ENCODE measurements at places on chromosomes 11 and 22. TPM values are rescaled to one million over a fixed set of nuclear protein-coding genes. Genes with fewer than 3 reads are reported as not detected.

DNA sequence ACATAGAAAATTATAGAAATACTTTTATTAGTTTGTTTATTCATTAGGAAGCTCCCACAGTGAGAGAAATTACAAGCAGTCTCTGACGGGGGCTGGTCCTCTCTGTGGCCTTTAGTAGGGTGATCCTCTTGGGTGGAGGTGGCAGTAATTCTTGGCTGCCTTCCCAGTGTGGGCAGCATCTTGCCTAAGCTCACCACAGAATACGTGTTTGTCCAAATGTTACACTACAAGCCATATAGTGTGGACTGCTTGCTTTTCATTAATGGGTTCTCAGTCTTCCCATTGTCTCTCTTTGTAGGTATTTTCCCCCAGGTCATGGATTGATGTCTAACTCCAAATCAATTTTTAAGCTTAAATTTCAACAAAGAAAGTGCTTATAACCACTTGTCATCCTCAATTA is 43.3 kb downstream of the ENDOD1 start:
- DNase-seq = no peak

GRCh38 chr11:33657757-33658156 is 42.9 kb downstream of the C11orf91 start:
- no peak for DNase-seq

DNA sequence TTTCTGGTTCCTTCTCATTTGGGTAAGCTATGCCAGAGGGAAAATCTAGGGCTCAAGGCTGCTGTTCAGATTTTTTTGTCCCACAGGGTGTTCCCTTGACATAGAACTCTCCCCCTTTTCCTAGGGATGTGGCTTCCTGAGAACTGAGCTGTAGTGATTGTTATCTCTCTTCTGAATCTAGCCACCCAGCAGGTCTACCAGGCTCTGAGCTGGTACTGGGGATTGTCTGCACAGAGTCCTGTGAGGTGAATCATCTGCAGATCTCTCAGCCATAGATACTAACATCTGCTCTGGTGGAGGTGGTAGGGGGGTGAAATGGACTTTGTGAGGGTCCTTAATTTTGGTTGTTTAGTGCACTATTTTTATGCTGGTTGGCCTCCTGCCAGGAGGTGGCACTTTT is 167.3 kb upstream of the PGR start:
- DNase-seq = no peak

DNA sequence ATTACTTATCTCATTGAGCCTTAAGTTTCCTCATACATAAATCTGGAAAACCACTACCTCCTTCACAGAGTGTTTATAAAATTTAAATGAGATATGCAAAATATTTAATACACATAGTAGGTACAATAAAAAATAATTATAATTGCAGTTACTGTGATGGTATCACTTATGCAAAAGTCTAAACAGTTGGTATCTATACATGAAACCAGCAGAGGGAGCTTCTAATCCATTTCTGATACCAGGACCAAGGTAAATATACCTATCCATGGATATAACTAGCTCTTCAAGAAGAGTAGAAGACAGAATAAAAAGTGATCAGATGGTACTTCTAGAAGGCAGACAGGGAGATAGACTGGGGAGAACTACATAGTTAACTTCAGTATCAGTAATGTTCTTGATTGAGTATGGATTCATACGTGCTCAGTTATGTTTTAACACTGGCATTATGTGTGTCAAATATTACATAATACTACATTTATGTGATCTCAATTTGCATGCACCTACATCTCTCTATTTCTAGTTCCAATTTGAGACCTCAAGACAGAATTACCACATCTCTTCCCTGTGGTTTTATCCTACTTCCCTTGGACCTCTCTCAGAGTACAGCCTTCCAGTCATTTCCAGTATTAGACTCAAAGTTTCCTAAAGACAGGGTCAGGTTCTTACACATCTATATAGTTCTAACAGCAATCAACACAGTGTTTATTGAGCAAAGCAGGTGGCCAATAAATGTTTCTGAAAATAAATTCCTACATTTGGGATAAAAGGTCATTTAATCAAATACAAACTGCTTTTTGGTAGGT is 13.7 kb upstream of the TSG101 start:
- DNase-seq = peak; percentile 25

GRCh38 chr11:100739666-100740065 is 52.6 kb downstream of the ARHGAP42 start:
- peak; percentile 90 for DNase-seq

GRCh38 chr22:48781868-48782267 is 1045.8 kb downstream of the BRD1 start:
- no peak for DNase-seq

CLMP gene
- total RNA-seq = 56.1 TPM

DNA sequence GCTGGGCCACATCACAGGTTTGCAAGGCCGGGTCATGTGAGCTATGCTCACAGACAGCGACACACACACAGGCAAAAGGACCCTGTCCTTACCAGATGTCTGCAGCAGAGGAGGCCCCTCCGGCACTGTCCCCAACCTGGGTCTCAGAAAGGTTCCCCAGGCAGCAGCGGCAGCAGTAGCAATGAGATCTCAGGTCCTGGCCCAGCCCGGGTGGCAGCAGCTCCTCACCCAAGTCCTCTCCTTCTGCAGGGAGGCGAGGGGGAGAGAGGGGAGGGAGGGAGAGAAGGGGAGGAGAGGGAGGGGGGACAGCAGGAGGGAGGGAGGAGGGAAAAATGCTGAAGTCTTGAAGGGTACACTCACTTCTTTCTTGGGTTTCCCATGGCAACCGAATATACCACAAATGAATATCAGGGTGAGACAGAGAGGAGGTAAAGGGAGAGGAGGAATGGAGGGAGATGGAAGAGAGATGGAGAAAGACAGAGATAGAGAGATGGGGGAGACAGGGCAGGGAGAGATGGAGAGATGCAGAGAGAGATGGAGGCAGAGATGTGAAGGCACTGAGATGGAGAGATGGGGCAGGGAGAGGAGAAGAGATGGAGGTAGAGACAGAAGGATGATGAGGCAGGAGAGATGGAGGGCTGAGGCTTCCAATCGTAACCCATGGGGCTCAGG is 9.5 kb downstream of the ELFN2 start:
- DNase-seq = peak; percentile 8

DNA sequence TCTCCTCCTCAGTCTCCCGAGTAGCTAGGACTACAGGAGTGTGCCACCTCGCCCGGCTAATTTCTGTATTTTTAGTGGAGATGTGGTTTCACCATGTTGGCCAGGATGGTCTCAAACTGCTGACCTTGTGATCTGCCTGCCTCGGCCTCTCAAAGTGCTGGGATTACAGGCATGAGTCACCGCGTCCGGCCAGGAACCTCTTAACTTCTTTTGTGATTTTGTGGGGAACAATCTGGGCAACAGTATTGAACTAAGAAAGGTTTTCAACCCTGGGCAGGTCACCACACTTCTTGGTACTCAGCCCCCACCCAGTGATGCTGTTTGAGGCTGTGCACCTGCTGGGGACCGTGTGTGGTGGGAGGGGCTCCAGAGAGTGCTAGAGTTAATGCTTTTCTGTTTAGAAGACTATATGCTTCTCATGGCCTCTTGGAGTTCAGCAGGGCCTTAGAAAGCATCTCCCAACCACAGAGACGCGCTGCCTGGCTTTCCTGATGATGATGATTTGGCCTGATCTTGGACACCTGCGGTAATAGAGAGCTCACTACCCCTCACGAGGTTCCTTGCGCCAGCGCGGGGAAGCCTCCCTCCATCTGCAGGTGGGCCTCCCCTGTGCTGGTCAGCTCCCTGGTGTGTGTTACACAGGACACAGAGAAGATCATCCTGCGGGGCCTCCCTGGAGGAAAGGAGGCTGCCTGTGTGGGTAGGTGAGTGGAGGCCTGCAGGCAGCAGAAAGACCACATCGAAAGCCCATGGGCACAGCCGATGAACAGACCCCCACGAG is 1.2 kb downstream of the DENND6B start:
- DNase-seq = no peak

GRCh38 chr22:50171319-50171964 is 911 bp downstream of the PANX2 start:
- DNase-seq = no peak

SYCE3 gene
- total RNA-seq = not detected

RIMBP3C gene
- 0.36 TPM for total RNA-seq

- no peak for DNase-seq
Measured at GRCh38 chr11:1569251-1569780, 2.8 kb downstream of the DUSP8 start.

BIK gene
- 0.18 TPM for total RNA-seq

CHST1 gene
- not detected for total RNA-seq

GRCh38 chr11:73384872-73385689 is 8.9 kb downstream of the RELT start:
- DNase-seq = no peak

- peak; percentile 46 for DNase-seq
Measured at GRCh38 chr22:22666307-22667091, 22.1 kb downstream of the GGTLC2 start.

GRCh38 chr22:20128902-20129746 is 2.5 kb upstream of the ZDHHC8 start:
- peak; percentile 23 for DNase-seq

GRCh38 chr22:39316440-39317083 is 2.9 kb downstream of the RPL3 start:
- DNase-seq = peak; percentile 95

CALCA gene
- total RNA-seq = not detected

DNA sequence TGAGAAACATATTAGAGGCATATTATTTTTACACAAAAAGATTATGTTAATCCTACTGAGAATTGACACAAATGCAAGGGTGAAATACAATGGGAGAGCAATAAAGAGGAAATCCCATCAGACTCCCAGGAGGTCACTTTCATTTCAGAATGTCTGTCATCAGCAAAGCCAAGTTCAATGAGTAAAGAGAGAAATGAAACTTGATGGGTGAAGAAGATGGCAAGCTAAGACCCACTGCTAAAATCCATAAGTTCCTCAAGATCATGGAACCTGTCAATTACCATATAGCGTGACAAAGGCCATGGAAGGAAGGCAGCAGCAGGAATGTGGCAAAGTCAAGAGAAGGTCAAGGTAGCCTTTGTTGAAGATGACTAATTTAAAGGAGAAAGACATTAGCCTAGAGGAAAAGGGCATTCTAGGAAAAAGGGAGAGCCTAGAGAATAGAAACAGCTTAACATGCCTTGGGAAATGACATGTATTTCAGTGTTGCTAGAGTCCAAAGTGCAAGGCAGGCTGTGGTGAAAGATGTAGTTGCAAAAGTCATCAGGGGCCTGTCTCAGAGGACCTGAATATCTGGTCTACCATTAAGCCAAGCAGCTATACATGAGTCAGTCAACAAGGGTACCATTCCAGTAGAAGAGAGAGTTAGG is 43.1 kb downstream of the FAM168A start:
- no peak for DNase-seq

DNA sequence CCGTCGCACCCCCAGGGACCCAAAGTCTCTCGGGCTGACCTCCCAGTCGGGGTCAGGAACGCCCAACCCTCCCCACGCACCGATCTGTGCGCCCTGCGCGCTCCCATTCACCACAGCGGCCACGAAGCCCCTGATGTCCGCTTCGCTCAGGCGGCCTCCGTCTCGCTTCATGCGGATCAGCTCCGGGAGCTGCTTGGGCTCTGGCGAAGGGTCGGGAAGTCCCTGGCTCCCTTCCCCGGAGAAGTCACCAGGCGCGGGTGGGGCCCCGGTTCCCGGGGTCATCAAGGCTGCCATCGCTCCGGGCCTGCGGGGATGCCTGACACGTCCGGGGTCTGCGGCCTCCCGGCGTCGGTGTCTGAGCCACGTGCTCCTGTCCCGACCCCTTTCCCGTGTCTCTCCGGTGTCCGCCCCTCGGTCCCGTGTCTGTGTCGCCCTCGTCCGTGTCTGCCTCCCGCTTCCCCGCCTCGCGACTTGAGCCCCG is 356 bp downstream of the TYMP start:
- DNase-seq = no peak

GRCh38 chr11:110242188-110242587 is 54.2 kb downstream of the RDX start:
- no peak for DNase-seq

- DNase-seq = no peak
Measured at GRCh38 chr11:73013021-73013420, 129.1 kb downstream of the FCHSD2 start.

PIWIL4 gene
- 0.56 TPM for total RNA-seq

- no peak for DNase-seq
Measured at GRCh38 chr11:115990004-115990447, 485.8 kb upstream of the CADM1 start.

GRCh38 chr11:32366666-32367065 is 68.7 kb downstream of the WT1 start:
- DNase-seq = no peak

C11orf97 gene
- not detected for total RNA-seq

LUZP2 gene
- 2.0 TPM for total RNA-seq

Measured in IMR-90 (cell line).